ENCODE measurements at places on chromosomes 16 and 17. TPM values are rescaled to one million over a fixed set of nuclear protein-coding genes. Genes with fewer than 3 reads are reported as not detected.

Gene ENPP7
- total RNA-seq, result not detected

Gene TBC1D28
- not detected for total RNA-seq

Gene C16orf54
- total RNA-seq, result not detected

Gene RND2
- total RNA-seq, result 0.23 TPM

Gene MFAP4
- total RNA-seq, result not detected

Gene SHCBP1
- total RNA-seq, result 10.8 TPM

Gene NPIPB9
- total RNA-seq, result not detected

Gene MEIOC
- total RNA-seq, result not detected

Gene LCAT
- total RNA-seq, result 9.6 TPM

Gene DPEP3
- total RNA-seq, result not detected

Gene CES5A
- not detected for total RNA-seq

Gene HCRT
- not detected for total RNA-seq

Gene EFNB3
- total RNA-seq, result 3.2 TPM

Gene C17orf50
- total RNA-seq, result not detected

Gene SLC5A10
- not detected for total RNA-seq

Gene GPRC5B
- not detected for total RNA-seq

Gene HS3ST2
- 2.3 TPM for total RNA-seq

Gene KLHDC4
- total RNA-seq, result 28.3 TPM

Gene HP
- total RNA-seq, result not detected

Gene SLC13A5
- total RNA-seq, result 0.86 TPM

Gene MYL4
- not detected for total RNA-seq
